Left lobe of liver (tissue), 2 donors: ENCODE measurements at places on chromosomes 3 and 15. TPM values are rescaled to one million over a fixed set of nuclear protein-coding genes. Genes with fewer than 3 reads are reported as not detected.

Gene NR2F2
- total RNA-seq = 37.0 TPM

Gene NRG4
- 3.2 TPM for total RNA-seq

DNA sequence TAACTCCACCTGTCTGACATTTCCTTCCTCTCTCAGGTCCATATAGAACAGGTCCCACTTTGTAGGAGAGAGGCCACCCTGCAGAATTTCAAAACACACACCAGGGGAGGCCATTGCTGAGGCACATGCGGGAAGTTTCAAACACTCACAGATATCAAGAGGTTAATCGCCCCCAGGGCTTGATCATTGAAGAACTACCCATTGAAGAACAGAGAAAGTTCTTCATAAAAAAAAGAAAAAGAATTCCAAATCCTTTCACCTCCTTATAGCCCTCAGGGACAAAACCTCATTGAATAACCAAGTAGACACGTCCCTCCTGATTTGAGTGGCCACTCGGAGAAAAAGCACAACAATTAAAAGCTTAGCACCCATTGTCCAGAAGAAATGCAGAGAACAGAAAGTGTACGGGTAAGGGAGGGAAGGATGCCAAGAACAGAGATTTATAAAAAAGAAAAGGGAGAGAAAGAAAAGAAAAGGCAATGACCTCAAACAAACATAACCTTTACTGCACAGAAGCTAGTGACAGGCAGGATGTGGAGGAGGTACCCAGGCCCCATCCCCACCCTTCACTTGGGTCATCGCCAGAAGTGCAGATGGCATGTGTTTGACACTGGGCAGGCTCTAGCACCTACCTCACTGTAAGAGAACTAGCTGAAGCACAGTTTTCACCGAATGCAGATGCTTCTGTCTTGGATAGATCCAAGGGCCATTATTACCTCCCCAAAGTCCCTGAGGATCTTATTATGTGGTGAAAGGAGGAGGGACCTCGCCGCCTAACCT lies 112.3 kb upstream of the HES1 start:
- DNase-seq = no peak

GRCh38 chr3:159172473-159172872 lies 370.6 kb downstream of the MFSD1 start:
- no peak for DNase-seq

Gene CCR5
- 0.08 TPM for total RNA-seq

GRCh38 chr3:139636511-139636910 lies 41.3 kb downstream of the NMNAT3 start:
- DNase-seq = no peak

- DNase-seq = peak; percentile 79
Measured at GRCh38 chr3:72482589-72483321, 365.5 kb downstream of the SHQ1 start.

GRCh38 chr3:71600646-71601288 lies 17.2 kb upstream of the FOXP1 start:
- DNase-seq = no peak

DNA sequence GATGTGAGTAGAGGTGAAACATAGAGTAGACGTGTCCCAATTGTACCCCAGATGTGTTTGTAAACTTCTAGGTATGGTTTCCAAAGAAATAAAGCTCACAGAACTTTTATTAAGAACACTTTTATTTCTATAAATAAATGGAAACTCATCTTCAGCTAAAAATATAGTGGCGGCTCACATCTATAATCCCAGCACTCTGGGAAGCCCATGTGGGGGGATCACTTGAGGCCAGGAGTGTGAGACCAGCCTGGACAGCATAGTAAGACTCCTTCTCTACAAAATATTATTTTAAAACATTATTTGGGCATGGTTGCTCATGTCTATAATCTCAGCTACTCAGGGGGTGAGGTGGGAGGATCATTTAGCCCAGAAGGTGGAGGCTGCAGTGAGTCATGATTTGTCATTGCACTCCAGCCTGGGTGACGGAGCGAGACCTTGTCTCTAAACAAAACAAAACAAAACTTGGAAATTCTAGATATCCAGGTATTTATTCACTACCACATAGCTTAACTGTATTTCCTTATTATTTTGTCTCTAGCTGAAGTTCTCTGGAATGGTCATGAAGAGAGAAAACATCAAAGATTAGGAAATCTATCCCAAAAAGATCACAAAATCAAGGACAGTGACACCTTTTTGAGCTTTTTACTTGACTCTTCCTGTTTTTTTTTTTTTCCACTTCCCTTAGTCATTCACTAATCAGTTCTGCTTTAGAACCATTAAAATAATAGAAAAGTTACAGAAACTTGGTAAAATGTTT lies 258.1 kb downstream of the TIGIT start:
- DNase-seq = no peak

GRCh38 chr3:120147072-120147871 lies 53.0 kb upstream of the GSK3B start:
- peak; percentile 42 for DNase-seq
